ENCODE measurements at places on chromosomes 12 and 14.

GRCh38 chr12:108939594-108939993 is 59.7 kb downstream of the DAO start:
- no peak for DNase-seq

DNA sequence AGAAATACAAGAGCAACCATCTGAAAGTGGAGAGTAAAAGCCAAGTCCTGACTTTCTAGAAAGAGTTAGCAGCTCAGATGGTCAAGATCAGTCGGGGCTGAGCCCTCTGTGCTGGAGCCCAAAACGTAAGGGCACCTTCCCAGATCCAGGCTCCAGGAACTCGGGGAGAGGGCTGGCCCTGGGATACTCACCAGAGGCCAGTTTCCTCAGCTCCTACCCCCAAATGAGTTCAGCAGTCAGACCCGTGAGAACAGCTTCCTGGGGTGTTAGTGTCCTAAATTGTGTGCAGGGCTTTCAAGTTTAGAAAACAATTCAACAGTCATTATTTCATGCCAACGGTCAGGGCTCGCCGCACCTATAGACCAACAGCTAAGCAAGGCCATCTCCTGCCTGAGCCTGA is 147.6 kb upstream of the FKBP4 start:
- no peak for DNase-seq

GRCh38 chr14:20811986-20812975 is 9.6 kb upstream of the RNASE1 start:
- no peak for DNase-seq

DNA sequence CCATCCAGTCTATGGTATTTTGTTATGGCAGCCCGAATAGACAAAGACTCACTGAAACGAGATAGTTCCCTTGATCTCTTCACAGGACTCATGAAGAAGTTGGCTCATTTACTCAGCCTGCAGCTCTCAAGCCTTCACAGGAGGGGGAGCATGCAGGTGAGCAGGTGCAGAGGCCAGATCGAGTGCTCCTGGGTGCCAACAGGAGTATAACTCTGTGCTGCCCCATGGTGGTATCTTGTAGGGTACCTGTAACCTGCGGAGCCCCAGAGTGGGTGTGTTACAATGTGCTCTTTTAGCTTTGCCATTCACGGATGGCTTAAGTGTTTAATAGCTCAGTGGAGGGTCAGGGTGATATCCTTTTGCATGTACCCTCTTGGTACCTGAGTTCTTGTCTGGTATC is 159.5 kb downstream of the METTL25 start:
- no peak for DNase-seq

DNA sequence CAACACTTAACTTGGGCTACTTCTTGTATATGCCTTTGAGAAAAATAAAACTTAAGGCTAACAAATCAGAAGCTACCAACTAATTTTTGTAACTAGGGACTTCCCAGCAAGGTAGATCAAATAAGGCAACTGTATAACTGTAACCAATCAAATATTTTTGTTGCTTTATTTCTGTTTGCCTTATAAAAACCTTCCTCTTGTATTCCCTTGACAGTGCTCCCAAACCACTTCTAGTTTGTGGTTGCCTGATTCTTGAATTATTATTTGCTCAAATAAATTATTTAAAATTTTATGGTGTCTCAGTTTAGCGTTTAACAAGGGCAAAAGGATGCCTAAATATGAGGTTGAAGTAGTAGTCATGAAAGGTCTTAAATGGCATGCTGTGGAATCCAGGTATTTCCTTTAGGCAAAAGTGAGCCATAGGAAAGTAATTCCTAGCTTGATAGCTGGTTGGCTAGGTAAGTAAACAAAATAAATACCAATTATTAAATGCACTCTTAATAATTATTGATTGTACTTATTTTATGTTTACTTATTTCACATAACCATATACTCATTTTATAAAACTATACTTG is 632.6 kb downstream of the RPL10L start:
- no peak for DNase-seq

DNA sequence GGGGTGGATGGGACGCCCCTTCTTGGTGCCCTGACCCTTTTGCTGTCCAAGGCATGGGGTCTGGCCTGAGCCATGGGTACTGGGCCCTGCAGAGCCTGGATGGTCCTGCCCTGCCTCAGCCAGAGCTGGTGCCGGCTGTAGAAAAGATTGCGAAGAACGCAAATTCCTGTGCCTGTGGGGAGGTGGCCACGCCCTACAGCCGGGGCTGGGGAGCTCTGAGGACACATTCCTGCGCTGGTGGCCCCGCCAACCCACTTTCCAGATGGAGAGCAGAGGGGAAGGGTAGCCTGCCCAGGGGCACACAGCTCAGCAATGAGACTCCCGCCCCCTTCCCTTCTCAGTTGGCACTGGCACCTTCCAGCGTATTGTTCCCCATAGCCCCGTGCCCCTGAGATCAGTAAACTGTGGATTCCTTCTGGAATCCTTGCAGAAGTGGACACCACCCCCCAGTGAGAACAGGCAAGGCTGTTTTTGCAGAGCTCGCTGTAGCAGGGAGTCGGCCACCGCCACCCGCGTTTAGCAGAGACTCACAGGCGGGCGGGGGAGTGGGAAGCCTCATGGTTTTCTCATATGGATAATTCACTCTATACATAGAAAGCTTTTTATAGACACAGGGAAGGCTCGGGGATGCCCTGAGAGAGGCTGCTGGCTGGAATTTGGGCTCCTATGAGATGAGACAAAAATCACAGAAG is 8.6 kb downstream of the INF2 start:
- DNase-seq: no peak

- no peak for DNase-seq
Measured at GRCh38 chr14:71240171-71240570, 332.9 kb downstream of the PCNX1 start.

DNA sequence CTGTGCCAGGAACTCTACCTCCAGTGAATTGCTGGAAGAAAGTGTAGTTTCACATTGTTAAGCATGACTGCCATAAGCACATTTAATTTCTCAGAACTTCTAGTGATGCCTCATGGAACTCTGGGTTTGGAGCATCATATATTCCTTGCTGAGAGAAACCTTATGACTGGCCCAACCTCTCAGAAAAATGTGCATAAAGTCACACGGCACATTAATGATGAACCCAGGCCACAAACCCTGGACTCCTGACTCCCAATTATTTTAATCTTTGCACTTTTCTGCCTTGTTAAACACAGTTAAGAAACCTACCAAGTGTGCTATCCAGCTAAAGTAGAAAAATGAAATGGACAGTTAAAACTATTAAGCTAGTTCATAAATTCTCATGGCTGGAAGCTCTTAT is 5.6 kb downstream of the TCP11L2 start:
- no peak for DNase-seq

DNA sequence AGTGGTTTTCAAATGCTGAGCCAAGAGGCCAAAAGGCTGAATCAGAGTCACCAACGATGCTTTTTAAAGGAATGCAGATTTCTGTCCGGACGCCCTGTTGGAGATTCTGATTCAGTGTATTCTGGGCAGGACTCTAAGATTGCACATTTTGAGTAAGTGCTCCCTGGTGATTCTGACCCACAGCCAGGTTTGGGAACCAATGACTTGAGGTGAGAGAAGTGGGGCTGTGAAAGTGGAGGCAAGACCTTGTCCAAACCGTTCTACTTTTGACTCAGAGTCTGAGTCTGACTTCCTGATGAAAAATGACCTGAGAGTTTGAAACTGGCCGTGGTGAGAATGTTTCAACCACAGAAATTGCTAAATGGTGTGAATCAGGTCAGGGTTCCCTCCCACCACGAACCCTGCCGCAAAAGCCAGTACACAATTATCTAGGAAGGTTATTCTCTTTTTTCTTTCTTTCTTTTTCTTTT is 90.2 kb downstream of the NTN4 start:
- DNase-seq: no peak
